Activated T-cell treated with anti-CD3 and anti-CD28 coated beads for 1 hour (primary cell): ENCODE measurements at places on chromosomes 7 and 10.

DNA sequence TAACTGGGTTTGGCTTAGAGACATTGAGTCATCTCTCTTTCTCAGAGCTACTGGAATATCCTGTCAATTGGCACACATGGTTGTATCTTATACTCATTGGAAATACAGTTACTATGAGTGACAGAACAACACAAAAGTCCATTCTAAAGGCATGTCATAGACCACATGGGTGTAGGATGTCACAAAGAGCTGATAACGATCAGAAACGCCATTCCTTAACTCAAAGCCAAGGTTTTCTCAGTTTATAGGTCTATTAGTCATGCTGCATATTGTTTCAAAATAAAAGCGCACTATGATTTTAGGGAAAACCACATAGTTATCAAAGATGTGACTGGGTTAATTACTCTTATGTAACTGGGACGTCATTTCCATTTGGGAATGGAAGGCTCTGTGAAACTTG is 147.2 kb upstream of the FAM171A1 start:
- DNase-seq: no peak

GRCh38 chr7:82017334-82017943 is 247.6 kb upstream of the HGF start:
- DNase-seq: no peak

- no peak for DNase-seq
These were observed 4.5 kb upstream of the IFIT2 start for GRCh38 chr10:89297356-89297755.

- no peak for DNase-seq
These were observed 255.5 kb upstream of the C7orf33 start for GRCh38 chr7:148334959-148335577.

DNA sequence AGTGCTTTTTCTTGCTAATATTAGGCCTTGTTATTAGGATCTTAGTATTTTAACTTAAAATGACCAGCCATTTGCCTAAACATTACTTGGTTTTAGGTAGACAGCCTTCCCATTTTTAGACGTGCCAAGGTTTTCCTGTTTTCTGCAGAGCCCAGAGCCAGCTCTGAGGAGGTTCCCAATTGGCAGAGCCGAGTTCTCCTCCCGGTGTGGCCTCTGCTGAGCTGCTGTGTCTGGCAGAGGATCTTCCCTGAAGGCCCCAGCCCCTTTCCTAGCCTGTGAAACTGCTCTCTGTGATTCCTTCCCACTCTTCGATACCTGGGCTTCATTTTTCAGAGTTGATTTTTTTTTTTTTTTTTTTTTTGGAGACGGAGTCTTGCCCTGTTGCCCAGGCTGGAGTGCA is 91.4 kb downstream of the EEPD1 start:
- no peak for DNase-seq
